ENCODE measurements at places on chromosomes 13 and 19.

DNA sequence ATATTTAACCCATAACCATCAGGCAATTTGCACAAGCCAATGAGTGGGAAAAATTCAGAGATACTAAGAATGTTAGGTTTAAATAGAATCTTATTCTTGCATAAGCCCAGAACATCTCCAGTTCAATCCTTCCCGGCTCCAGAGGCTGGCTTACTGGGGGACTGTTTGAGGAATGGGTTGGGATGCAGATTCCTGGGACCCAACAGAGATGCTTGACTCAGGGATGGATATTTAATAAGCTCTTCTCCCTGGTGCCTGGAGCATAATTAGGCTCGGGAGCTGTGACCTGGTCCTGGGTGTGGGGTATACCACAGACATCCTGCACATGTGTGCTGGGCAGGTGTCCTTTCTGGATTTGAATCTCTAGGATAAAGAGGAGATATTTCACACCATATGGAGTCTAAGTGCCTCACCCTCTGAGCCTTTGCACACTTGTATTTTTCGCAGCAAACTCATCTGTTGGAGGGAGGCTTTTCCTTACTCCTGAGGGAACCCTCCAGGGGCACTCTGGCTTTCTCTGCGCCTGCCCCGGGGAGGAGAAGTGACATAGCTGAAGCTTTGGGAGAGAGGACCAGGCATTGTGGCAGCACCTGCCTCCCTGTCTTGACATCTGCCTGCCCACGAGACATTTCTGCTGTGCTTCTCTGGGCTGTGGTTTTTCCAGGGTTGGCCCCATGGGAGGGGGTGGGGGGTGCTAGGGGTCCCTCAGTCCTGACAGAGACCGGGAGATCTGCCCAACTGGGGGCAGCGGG is 36.1 kb upstream of the ANKRD10 start:
- DNase-seq: no peak

DNA sequence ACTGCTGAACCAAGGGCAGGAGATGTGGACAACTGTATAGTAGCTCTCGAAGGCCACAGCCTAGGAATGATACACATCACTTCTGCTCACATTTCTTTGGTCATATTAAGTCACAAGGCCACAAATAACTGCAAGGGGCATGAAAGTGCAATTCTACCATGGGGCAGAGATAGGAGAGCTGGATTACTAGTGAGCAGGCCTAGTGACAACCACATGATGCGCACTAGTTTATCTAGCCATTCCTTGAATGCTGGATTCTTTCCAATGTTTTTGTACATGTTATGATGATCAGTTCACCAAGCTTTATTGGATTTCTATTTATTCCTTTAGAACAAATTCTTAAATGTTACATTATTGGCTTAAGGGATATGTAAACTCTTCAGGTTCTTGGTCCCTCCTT is 100.7 kb downstream of the MIPEP start:
- no peak for DNase-seq

DNA sequence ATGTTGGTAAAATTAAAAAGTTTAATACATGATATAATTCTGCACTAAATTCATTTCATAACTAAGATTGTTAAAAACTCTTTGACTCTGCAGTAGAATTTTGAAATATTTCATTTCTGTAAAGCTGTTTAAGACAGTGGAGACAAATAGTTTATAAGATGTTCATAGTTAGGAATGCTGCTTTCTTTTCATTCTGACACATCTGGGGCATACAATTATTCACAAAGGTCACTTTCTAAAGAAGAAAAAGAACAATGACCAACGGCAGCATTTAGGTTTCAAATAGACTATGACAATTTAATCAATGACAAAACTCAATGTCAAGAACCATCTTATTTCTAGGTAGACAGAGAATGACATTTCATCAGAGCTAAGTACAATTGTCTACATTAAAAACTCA is 1422.1 kb downstream of the PCDH9 start:
- peak; percentile 13 for DNase-seq

- no peak for DNase-seq
Observed at GRCh38 chr13:100755891-100756290, 81.3 kb upstream of the TMTC4 start.

DNA sequence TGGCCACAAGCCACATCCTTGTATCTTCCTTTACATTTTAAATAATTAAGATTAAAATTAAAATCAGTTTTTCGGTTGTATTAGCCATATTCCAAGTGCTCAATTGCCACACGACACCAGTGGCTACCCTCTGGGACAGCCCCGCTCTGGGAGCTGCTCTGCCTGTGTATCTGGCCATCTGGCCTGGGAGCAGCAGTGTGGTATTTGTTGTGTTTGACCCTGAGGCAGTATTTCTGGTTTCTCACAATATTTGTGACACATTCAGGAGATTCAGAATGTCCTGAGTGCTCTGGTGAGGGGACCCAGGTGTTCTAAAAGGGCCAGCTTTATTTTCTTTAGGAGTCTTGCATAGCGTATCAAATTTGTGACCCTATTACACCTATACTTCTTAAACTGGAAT is 179.0 kb downstream of the SUCLA2 start:
- DNase-seq: no peak

- no peak for DNase-seq
Observed at GRCh38 chr13:35216131-35216530, 260.4 kb downstream of the MAB21L1 start.

GRCh38 chr13:97727991-97728390 is 225.5 kb upstream of the IPO5 start:
- no peak for DNase-seq

- peak; percentile 16 for DNase-seq
Observed at GRCh38 chr19:23075031-23075733, 41.6 kb upstream of the ZNF730 start.

DNA sequence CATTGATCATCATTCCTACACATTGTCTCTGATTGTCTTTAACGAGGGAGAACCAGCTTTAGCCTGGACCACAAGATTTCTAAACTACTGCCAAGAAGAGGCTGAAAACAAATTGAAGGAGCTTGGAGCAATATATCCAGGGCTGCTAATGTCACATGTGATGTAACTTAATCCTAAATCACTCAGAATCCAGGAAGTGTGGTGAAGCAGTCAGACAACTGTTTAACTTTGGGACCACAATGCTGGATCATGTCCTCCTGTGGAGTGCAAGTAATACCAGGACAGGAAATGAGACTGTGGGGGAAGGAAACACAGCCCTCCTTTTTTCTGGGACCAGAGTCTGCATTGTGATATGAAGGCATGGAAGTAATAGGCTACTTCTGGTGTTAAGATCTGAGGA is 430.2 kb downstream of the KCTD12 start:
- no peak for DNase-seq

- no peak for DNase-seq
Observed at GRCh38 chr13:76472916-76473315, 413.3 kb downstream of the KCTD12 start.

All from AG09309 (cell line).